Omental fat pad (tissue), 4 donors: ENCODE measurements at places on chromosomes 5 and 9. TPM values are rescaled to one million over a fixed set of nuclear protein-coding genes. Genes with fewer than 3 reads are reported as not detected.

- no peak for DNase-seq
Observed at GRCh38 chr9:83999141-83999918, 18.7 kb downstream of the RMI1 start.

GRCh38 chr9:70569070-70569772, 154.8 kb upstream of the KLF9 start:
- no peak for DNase-seq

Gene TGFBI
- total RNA-seq: 117 TPM

Gene GOLPH3
- 87.2 TPM for total RNA-seq

Gene NMUR2
- total RNA-seq: not detected
